ENCODE measurements at places on chromosomes 7 and 10.
A peak's percentile ranks its signal among the peaks of the same experiment; 100 is the strongest.

GRCh38 chr10:824946-825345 is 106.6 kb downstream of the LARP4B start:
- DNase-seq: no peak

GRCh38 chr7:128174386-128174785 is 66.7 kb upstream of the LEP start:
- no peak for DNase-seq

DNA sequence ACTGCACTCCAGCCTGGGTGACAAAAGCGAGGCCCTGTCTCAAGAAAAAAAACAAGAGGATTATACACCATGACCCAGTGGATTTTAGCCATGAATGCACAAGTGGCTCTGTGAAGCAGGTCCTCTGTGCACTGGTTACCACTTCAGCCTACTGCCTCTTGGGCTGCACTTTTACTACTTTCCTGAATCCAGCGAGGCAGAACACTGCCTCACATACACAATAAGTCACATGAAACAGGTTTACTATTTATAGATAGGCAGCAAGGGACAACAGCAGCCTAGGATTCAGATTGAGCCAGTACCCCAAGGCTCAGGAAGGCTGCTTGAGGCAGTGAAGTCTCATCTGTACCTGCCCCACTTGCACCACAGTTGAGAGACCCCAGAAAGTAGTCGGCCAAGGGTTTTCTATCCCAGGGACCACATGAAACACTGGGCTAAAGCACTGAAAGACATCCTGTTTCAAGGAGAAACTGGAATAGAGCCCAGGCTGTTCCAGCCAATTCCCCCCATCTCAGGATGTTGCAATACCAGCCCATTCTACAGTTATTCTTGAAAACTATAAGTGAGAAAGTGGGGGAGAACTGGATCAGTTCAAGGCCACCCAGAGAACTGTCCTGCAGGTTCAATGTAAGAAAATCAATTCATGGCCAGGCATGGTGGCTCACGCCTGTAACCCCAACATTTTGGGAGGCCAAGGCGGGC is 10.3 kb upstream of the OGDH start:
- DNase-seq: no peak

DNA sequence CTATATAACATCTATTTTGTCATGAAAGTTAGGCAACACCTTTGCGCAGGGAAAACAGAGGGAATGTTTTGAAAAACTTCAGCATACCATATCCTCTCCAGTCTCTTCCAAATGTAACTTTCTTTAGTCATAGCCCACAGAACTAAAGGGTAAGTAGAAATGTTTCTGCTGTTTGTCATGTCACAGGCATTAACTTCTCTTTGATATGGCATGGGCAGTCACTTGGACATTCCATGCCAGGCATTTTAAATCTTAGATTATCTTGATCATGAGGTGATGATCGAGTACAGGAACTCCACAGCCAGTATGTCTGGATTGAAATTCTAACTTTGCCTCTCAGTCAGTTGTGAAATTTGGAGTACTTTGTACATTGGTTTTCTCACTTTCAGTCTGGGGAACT is 27.5 kb upstream of the ETV1 start:
- peak; percentile 50 for DNase-seq

DNA sequence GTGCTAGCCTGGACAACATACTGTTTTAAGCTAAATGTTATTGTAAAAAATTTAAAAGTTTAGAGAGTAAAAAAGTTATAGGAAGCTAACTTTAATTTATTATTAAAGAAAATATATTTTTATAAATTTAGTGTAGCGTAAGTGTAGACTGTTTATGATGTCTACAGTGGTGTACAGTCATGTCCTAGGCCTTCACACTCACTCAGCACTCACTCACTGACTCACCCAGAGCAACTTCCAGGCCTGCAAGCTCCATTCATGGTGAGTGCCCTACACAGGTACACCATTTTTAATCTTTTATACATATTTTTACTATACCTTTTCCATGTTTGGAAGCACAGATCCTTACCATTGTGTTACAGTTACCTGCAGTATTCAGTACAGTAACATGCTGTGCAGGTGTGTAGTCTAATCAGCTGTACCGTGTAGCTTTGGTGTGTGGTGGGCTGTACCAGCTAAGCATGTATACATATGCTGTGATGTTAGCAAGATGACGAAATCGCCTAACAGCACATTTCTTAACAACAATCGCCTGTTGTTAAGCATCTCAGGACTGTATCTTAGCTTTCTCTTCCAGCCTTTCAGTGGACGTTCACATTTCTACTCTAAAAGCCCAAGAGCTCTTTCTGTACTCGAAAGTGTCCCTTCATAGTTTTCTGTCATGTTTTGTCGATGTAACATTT is 12.5 kb downstream of the RNF32 start:
- no peak for DNase-seq

GRCh38 chr10:11525503-11525902 is 85.9 kb downstream of the USP6NL start:
- DNase-seq: no peak

GRCh38 chr10:131626274-131626673 is 274.5 kb upstream of the PPP2R2D start:
- no peak for DNase-seq

- no peak for DNase-seq
Measured at GRCh38 chr10:79112881-79113431, 44.2 kb downstream of the ZMIZ1 start.

DNA sequence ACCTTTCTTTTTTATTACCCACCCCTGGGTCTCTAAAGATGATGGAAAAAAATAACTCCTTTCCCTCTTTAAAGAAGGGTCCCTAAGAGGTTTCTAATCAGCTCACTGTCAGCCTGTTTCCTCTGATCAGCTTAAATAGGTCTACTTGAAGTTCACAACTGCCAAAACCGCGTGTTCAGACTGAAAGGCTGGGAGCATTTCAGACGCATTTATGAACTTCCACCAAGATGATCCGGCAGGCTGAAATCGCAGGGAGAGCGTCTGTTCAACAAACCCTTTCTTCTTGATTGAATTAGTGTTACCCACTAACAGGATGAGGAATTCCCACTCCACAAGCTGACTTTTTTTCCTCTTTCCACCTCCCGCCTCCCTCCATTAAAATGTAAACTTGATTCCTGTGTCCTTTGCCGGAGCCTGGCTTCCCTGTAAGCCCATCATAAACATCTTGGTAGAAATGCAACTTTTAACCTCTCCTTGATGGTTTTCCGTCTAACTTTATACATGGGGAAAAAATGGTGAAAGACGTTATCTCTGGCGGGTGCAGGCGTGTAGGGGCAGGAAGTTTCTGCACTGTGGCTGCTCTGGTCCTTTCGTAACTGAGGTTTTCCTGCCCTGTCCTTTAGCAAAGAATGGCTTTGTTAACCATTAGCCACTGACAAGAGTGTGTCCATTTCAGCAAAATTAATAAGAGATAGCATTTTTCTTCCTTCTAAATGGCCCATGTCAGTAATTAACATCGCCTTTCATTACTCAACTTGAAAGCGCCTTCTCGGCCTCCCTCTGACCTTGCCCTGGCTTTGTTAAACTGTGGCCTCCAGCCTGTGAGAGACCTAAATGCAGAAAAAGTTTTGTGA is 130.7 kb downstream of the BAMBI start:
- peak; percentile 20 for DNase-seq

DNA sequence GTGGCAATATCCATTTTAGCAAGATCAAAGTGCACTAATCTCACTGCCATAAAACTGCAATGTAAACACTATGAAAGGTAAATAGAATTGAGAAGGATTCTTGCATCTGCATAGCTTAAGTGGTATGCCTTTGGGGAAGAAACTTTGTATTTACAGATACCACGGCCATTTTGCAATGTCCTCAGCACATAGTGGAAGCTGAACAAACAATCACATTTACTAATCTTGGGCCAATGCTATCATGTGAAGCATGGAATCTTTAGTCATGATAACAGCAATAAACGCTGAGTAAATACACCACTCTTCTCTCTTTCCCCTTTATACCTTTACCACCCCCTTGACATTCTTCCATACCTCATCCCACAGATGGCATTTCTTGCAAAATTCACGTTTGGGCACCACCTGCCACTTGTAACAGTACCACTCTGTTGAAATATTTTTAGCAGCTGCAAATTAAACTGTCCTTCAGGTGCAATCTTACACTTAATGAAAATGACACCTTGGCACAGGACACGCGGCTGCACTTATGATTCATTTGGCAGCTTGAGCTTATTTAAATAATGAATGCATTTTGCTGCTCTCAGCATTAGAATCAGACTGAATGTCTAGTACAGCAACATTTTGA is 171.8 kb downstream of the SEMA3A start:
- DNase-seq: no peak

- peak; percentile 9 for DNase-seq
Measured at GRCh38 chr10:116787893-116788665, 45.7 kb upstream of the HSPA12A start.

DNA sequence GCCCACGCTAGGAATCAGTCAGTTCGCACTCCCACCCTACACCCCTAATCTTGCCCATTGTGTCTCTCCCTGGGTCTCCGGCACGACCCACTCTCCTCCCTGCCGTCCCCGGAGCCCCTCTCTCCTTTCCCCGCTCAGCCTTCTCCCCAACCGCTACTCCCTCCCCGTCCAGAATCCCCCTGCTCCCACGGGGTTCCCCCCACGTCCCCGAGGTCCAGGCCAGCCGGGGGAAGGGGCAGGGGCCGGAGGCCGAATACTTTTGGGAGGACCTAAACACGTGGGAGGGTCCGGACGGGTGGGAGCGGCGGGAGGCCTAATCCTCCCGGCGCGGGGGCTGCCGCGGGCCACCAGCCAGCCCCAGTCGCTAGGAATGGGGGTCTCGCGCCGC is 560 bp downstream of the RARRES2 start:
- DNase-seq: no peak

- DNase-seq: no peak
Measured at GRCh38 chr7:85600395-85600794, 413.5 kb upstream of the SEMA3D start.

DNA sequence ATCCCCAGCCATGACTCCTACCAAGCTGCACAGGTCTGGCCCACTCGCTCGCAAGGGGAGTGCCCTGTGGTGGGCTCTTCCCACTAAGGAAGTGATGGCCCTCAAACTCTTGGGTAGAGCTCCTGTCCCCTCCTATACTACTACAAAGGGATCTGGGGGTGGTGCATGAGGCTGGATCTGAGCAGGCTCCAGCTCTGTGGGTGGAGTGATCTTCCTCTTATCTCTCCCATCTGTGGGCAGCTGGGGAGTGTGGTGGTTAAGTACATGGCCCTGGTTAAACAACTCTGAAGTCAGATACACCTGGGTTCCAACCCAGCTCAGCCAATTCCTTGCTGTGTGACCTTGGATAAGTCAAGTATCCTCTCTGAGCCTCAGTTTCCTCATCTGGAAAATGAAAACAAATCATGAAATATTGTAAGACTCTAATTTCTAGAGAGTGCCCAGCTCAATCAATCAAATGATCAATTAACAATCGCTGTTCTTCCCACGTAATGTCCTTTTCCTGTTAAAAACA is 17.4 kb downstream of the DDIT4 start:
- DNase-seq: no peak

DNA sequence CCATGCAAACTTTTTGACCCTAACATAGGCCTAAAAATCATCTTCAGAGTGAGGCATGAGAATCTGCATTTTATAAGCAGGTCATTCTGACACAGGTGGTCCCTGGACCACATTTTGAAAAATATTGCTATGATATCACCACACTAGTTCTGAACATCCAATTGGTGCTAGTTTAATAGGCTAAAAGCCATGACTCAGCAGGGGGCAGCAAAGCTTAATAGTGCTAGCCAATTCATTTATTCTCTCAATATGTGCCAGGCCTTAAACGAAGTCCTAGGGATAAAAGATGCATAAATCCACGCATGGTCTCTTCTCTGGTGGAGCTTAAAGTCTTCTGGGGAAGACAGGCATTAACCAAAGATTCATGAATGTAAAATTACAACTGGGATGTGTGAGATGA is 10.2 kb upstream of the SLC25A28 start:
- no peak for DNase-seq

- no peak for DNase-seq
Measured at GRCh38 chr10:10919976-10920375, 97.7 kb upstream of the CELF2 start.

GRCh38 chr7:131002600-131002999 is 268.6 kb upstream of the KLF14 start:
- no peak for DNase-seq

- DNase-seq: peak; percentile 86
Measured at GRCh38 chr7:113100121-113100603, 13.5 kb upstream of the GPR85 start.

DNA sequence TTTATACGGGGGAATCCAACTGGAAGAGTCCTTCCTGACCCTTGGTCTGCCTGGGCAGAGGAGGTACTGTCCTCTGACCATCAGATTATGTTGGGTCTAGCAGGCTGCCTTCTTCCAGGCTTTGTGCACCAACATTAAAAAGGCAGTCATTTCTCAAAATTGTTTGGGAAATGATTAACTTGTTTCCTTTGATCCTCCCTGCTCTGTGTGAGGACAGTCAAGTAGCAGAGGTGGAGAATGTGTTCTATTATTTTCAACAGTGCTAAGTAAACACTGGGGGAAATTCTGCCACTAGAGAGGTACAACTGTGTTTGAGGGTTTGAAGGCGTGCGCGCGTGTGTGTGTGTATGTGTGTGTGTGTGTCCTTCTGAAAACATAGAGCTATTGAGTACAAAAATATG is 20.6 kb downstream of the ACSL5 start:
- no peak for DNase-seq

GRCh38 chr10:46226900-46227558 is 59.8 kb upstream of the ANTXRL start:
- DNase-seq: no peak

GRCh38 chr7:11373546-11374142 is 400.0 kb downstream of the PHF14 start:
- no peak for DNase-seq

- DNase-seq: no peak
Measured at GRCh38 chr7:88668591-88668990, 90.9 kb upstream of the ZNF804B start.

GRCh38 chr10:49666685-49667084 is 12.8 kb upstream of the C10orf53 start:
- DNase-seq: no peak

GRCh38 chr7:98879198-98879978 is 1.1 kb downstream of the TRRAP start:
- DNase-seq: no peak

DNA sequence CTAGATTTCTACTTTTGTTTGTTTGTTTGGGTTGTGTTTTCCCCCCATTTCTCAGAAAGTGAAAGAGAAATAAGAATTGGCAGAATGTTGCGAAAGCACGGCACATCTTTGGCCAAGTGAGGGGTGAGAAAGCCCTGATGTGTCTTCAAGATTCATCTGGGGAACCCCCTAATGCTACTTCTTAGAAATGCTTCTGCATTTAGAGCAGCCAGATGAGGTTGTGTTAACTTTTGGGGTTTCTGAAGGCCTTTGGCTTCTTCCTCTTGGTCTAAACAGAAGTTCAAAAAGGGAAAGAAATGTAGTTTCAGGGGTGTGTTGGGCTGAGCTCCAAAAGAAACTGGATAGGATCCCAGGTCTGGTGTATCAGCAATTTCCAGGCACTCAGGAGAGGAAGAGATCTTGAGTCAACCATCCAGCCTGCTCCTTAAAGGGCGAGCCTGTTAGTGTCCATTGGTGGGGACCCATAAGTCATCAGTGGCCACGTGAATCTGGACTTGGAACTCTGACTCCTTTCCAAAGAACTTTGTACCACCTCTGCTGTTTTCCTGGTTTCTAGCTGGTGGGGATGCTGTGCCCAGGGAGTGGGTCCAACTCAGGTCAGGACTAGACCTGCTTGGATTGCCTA is 6.5 kb downstream of the DUSP5 start:
- DNase-seq: no peak

- no peak for DNase-seq
Measured at GRCh38 chr10:61733358-61733940, 70.7 kb downstream of the CABCOCO1 start.

GRCh38 chr7:94486216-94486615 is 23.4 kb upstream of the CASD1 start:
- no peak for DNase-seq
